ENCODE measurements at places on chromosomes 5 and 9.

DNA sequence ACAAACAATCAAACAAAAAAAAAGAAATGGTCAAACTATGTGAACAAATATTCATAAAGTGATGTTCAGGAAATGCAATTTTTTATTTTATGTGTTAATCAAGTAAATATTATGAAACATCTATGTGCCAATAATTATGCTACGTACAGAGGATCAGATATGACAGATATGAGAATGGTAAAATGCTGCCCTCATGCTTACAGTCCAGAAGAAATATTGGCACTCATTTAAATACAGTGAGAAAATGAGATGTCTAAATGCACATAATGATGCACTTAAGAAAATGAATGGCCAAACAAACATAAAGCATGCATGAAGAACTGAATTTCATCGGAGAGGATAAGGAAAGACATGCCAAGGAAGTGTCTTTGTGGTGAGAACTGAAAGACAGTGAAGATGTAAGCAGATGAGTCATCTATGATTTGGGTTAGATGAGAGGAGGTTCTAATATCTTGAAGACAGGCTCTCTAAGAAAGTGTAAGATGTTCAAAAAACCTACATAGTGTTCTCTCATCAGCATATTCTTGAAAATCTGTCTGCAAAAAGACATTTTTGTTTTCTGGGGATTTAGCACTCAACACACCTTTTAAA is 1231.1 kb upstream of the ACO1 start:
- no peak for DNase-seq

- no peak for DNase-seq
These were observed 30.7 kb downstream of the DHX29 start for GRCh38 chr5:55276771-55277170.

DNA sequence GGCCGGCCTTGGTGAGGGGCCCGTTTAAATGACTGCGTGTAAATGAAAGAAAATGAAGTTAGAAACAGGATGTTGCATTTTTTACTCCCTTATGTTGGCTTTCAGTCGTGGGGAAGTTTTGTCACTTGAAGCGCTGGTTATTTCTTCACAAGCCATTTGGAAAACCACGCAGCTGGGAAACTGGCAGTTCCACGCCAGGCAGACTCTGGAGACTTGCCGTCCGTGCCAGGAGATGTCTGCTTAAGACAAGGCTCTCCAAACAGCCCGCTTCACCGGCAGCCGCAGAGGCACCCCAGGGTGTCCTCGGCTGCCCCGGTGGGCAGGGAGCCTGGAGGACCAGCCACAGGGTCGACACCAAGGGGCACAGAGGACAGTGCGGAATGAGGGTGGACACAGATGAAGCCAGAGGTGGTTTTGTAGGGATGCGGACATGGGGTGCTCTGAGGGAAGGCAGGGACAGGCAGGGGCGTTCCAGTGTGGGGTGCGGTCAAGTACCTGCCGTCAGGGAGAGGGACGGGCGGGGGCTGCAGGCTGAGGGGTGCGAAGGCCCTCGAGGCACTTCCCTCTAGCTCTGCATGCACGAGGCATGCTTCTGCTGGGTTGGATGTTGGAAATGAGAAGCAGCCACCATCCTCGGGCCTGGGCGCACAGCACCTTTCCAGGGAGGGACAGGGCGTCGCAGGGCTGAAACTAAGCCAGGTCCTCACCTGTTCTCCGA is 11.1 kb upstream of the AJM1 start:
- no peak for DNase-seq

- DNase-seq, result no peak
These were observed 8.8 kb downstream of the VDAC1 start for GRCh38 chr5:133995883-133996563.

DNA sequence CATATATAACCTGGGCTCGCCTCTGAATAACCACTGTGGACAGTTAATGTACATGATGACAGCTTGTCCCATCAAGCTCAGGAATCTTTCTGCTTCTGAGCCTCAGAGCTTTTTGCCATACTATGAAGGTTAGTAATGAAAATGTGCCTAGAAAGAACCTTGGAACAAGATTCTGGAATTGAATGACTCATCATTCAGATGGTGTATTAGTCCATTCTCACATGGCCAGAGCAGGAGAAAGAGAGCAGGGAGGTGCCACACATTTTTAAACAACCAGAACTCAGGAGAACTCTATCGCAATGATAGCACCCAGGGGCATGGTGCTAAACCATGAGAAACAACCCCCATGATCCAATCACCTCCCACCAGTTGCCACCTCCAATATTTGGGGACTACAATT is 542.1 kb downstream of the PRR16 start:
- no peak for DNase-seq

DNA sequence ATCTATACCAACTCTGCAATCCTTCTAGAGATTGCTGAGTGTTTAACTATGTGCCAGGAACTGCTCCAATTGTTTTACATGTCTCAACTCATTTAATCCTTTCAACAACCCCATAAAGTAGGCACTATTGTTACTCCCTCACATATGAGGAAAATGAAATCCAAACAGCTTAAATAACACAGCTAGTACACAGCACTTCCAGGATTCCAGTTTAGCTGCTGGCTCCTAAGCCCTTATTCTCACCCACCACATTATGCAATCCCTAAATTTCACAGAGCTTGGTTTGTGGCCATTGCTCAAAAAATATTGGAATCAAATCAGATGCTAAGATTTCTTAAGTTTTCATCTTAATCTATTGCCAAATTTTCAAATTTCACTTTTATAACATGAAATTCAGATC is 84.9 kb downstream of the PRELID2 start:
- no peak for DNase-seq

DNA sequence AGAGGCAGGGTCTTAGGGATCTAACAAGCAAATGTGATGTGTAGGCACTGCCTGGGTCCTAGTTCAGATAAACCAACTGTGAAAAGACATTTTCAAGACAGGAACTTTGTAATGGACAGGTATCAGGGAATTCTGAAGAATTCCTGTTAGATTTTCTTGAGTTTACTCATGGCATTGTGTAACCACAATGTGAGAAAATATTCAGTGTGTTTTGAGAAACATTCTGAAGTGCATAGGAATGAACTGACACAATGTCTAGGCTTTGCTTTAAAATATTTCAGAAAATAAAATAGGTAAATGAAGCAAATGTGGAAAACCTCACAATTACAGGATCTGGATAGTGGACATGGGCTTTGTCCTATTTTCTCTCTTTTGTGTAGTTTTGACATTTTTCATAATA is 15.2 kb upstream of the AFAP1L1 start:
- DNase-seq, result no peak

All from activated naive CD8-positive, alpha-beta T cell treated with anti-CD3 and anti-CD28 coated beads for 36 hours (primary cell).